CD8-positive, alpha-beta memory T cell (primary cell): ENCODE measurements at places on chromosomes 11 and 22. TPM values are rescaled to one million over a fixed set of nuclear protein-coding genes. Genes with fewer than 3 reads are reported as not detected.

DNA sequence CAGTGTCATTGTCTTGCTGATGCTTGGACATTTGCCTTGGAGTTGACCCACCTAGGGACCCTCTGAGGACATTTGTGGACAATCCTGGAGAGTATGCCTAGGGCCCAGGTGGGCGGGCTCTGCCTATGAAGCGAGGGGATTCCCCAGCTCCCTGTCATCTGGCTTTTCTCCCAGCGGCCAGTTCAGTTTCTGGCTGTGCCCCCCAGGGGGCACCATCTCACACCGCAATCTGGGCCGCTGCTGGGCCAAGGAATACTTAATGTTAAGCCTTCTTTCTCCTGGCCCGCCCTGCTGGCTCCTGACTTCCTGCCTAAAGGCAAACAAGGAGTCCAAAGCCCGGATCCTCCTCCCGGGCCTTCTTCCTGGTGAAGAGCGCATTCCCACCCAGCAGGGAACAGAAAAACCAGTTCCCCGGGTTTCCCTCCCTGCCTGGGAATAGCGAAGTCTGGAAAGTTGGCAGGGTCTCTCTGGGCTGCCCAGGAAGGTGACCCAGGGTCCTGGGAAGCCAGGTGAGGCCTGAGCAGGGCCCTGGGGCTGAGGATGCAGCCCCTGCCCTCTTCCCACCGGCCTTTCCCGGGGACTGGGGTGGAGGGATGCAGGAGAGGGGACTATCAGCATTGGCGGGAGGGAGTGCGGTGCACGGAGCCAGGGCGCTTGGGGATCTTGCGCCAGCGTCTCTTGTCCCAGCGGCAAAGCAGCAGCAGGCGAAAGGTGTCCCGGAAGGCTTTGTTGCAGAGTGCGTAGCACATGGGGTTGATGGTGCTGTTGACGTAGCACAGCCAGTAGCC, 11.9 kb downstream of the CHRM1 start:
- H3K27me3 ChIP-seq = no peaks in the 10 kb centered on the region
- no peak for DNase-seq
- H3K4me1 ChIP-seq = no peaks in the 10 kb centered on the region
- H3K36me3 ChIP-seq = no peaks in the 10 kb centered on the region
- no peak overlapping the region for H3K4me3 ChIP-seq
- H3K27ac ChIP-seq = no peak overlapping the region

GRCh38 chr11:33040033-33040861, 875 bp downstream of the TCP11L1 start:
- peak overlapping the region; percentile 78 for H3K27ac ChIP-seq
- DNase-seq = peak; percentile 26
- H3K36me3 ChIP-seq = peaks cover 4% of the 10 kb centered on the region
- no peaks in the 10 kb centered on the region for H3K27me3 ChIP-seq

ANKK1 gene
- total RNA-seq = 0.57 TPM

DNA sequence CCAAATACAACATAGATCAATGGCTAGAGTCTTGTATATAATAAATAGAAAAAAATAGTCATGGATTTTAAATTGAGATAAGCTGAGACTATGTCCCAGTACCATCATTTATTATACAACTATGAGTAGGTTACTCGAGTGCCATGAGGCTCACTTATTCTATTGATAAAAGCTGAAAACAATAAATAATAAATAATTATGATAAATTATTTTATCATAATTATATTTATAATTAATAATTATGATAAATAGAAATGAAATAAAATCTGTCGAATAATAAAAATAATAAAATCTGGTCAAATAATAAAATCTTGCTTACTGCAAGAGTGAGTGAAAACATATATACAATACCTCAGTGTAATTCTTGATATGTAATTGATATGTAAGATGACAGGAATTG, 801.4 kb downstream of the FAM181B start:
- no peaks in the 10 kb centered on the region for H3K4me1 ChIP-seq
- H3K27me3 ChIP-seq = no peaks in the 10 kb centered on the region
- H3K36me3 ChIP-seq = no peaks in the 10 kb centered on the region
- DNase-seq = no peak

MYRF gene
- total RNA-seq = 0.70 TPM

GRCh38 chr11:95702526-95702925, 87.1 kb downstream of the FAM76B start:
- peaks cover 78% of the 10 kb centered on the region for H3K4me1 ChIP-seq
- H3K27ac ChIP-seq = no peak overlapping the region
- no peaks in the 10 kb centered on the region for H3K36me3 ChIP-seq
- no peak overlapping the region for H3K4me3 ChIP-seq
- no peak for DNase-seq

DNA sequence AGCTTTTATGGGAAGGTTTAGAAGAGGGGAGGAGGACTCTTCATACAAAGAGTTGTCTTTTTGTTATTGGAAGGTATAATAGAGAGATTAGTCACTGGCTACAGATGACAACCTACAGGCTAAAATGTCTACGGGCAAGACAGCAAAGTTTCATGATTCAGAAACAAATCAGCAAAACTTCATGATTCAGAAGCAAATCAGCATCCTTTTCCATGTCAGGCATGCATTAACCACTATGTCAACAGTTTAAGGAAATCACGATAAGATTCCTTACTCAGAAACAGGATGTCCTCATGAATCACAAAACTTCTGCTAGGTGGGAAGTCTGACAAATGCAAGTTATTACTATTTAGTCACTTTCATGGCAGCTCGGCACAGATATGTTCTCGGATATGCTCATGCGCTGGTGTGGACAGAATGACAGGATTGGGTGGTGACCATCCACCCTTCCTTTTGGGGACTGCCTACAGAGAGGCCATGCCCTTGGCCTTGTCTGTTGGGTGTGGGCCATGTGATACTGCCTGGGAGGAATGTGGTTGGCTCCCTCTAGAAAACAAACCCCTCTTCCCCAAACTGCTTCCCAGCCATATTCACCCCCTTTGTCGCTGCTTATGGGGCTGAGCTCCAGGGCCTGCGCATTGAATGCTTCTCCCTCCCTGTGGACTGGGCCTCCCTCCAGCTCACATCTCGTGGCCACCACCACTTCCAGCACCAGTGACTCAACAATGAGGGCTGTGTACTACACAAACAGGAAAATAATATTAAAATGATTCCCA, 10.1 kb downstream of the C11orf91 start:
- no peak overlapping the region for H3K4me3 ChIP-seq
- no peaks in the 10 kb centered on the region for H3K36me3 ChIP-seq
- no peak for DNase-seq

GRCh38 chr11:120306519-120307242, 18.4 kb upstream of the TLCD5 start:
- no peaks in the 10 kb centered on the region for H3K4me1 ChIP-seq
- DNase-seq = no peak
- no peaks in the 10 kb centered on the region for H3K36me3 ChIP-seq
- peaks cover 4% of the 10 kb centered on the region for H3K27me3 ChIP-seq
- no peak overlapping the region for H3K27ac ChIP-seq
- no peak overlapping the region for H3K4me3 ChIP-seq

DNA sequence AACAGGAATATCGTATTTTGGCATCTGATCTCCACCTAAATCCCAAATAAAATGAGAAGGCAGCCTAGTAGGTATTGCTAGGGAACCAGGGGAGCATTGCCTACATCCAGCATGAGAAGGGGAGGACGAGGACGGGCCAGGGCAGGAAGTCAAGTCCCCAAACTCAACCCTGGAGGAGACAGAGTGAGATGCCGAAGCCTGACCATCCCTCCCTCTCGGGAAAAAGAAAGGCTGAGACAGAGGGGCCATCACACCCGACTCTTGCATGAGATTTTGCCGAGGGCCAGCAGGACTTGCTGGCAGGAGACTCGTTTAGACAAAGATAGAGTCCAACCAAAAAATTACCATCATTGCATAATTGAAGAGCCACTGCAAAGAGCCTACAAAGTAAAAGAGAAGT, 50.2 kb upstream of the SPATA19 start:
- H3K27ac ChIP-seq = no peak overlapping the region
- no peaks in the 10 kb centered on the region for H3K4me1 ChIP-seq
- H3K4me3 ChIP-seq = no peak overlapping the region
- H3K36me3 ChIP-seq = no peaks in the 10 kb centered on the region
- H3K27me3 ChIP-seq = no peaks in the 10 kb centered on the region
- no peak for DNase-seq

DNA sequence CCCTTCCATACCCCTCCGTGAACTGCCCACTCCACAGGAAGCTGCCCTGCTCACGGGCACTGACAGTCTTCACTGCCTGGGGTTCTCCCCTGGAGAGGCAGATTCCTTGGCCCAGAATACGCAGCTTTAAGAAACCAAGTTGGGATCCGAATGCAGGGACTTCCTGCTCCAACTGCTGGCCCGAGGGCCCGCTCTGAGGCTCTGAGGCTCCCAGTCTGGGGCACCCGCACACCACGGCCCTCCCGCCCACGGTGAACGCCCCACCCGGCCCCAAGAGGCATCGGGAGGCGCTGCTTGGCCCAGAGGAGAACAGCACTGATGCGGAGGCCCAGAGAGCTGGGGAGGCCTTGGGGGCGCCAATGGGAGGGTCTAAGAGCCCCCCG, 42.3 kb downstream of the IGF2 start:
- H3K27me3 ChIP-seq = no peaks in the 10 kb centered on the region
- no peak for DNase-seq
- no peaks in the 10 kb centered on the region for H3K36me3 ChIP-seq
- H3K27ac ChIP-seq = no peak overlapping the region

GRCh38 chr11:63870351-63871140, 31.6 kb downstream of the MARK2 start:
- DNase-seq = no peak
- peak overlapping the region; percentile 31 for H3K4me3 ChIP-seq
- H3K36me3 ChIP-seq = no peaks in the 10 kb centered on the region
- peaks cover 87% of the 10 kb centered on the region for H3K4me1 ChIP-seq

COX8A gene
- 373 TPM for total RNA-seq

DNA sequence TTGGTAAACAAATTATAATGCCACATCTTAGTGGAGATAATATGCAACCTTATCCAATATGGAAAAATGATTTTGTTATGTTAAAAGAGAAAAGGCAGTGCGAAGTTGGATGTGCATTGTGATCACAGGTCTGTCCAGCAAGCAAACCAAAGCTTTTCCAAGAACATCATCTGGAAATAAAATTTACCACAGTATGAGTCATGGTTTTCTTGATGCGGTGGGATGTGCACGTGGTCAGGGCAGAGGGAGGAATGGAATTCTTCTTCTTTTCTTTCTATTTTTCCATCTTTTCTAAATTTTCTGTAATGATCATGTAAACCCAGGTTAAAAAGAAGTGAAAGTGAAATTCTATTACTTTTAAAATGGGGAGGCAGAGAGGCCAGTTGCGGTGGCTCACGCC, 169.8 kb downstream of the C11orf91 start:
- H3K4me3 ChIP-seq = no peak overlapping the region
- H3K27ac ChIP-seq = no peak overlapping the region
- no peaks in the 10 kb centered on the region for H3K27me3 ChIP-seq
- H3K36me3 ChIP-seq = no peaks in the 10 kb centered on the region
- no peak for DNase-seq

FREY1 gene
- 2.0 TPM for total RNA-seq

DNA sequence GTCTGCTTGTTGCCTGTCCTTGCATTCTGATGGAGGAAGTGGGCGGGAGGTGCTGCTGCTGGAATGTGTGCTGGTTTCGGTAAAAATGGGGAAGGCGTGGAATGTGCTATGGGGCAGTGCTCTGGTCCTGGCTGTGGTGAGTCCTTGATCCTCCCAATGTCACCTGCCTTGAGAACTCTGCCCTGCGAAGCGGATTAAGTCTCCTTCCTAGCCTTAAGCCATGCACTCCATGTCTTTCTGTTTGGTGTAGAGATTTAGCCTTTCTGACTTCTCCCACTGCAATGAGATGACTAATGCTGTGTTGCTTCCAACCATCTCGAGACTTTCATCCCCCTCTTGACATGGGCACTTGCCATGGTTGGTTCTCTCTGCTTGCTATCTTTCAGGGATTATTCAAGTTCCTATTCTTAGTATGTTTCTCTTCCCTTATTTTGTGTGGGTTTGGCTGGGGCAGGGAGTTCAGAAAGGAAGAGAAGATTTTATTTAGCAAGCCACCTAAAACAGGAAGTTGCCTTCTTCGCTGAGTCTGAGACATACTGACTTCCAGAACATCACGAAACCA, 687.9 kb downstream of the NTM start:
- H3K4me3 ChIP-seq = no peak overlapping the region
- H3K27ac ChIP-seq = no peak overlapping the region
- DNase-seq = no peak
- no peaks in the 10 kb centered on the region for H3K27me3 ChIP-seq

SNX32 gene
- total RNA-seq = 2.8 TPM

DNA sequence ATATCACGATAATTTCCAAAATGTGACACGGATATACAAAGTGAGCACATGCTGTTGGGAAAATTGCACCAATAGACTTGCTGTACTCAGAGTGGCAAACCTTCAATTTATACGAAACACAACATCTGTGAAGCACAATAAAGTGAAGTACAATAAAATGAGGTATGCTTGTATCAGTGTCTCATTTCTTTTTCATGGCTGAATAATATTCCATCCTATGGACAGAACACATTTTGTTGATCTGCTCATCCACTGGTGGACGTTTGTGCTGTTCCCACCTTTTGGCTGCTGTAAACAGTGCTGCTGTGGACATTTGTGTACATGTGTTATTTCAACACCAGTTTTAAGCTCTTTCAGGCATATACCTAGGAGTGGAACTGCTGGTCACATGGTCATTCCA, 78.7 kb upstream of the CCND1 start:
- H3K36me3 ChIP-seq = no peaks in the 10 kb centered on the region
- DNase-seq = no peak
- peaks cover 18% of the 10 kb centered on the region for H3K4me1 ChIP-seq
- no peaks in the 10 kb centered on the region for H3K27me3 ChIP-seq

DNA sequence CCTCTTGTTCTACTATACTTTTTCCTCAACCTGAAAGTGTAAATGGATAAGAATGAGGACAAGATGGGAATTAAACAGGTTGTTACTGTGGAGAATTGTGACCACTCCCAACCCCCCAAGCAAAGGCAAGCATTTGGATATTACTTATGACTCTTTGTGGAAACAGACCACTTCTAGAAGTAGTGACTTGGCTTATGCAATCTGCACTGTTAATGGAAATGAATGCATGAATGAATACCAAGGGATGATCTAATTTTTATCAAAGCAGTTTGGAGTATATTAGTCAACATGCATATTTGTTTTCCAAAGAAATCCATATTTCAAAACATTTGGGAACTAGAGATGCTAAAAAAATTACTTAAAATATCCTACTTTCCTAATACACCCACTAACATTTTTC, 35.3 kb downstream of the AMOTL1 start:
- H3K27ac ChIP-seq = no peak overlapping the region
- no peaks in the 10 kb centered on the region for H3K4me1 ChIP-seq
- no peak for DNase-seq
- H3K4me3 ChIP-seq = no peak overlapping the region
- H3K36me3 ChIP-seq = no peaks in the 10 kb centered on the region

VSIG10L2 gene
- total RNA-seq = not detected

C11orf65 gene
- total RNA-seq = 0.64 TPM

- H3K27me3 ChIP-seq = no peaks in the 10 kb centered on the region
- H3K27ac ChIP-seq = no peak overlapping the region
- DNase-seq = no peak
- no peaks in the 10 kb centered on the region for H3K36me3 ChIP-seq
- no peaks in the 10 kb centered on the region for H3K4me1 ChIP-seq
Observed at GRCh38 chr11:43957571-43957970, 15.1 kb downstream of the C11orf96 start.

SYNGR1 gene
- 2.4 TPM for total RNA-seq

DNA sequence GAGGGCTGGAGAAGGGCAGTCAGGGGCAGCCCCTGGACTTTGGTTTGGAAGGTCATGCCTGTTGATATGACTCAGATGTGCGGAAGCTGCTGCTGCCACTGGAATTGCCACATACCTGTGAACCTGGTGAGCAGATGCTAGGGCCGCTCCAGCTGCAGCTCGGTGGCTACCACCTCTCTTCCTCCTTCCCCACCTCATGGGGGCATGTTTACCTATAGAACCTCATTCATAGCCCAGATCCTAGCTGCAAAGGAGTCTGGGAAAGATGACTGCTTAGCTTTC, 17.5 kb upstream of the TSPAN18 start:
- no peak for DNase-seq
- H3K4me1 ChIP-seq = peaks cover 10% of the 10 kb centered on the region
- no peak overlapping the region for H3K27ac ChIP-seq
- no peak overlapping the region for H3K4me3 ChIP-seq
- no peaks in the 10 kb centered on the region for H3K27me3 ChIP-seq
